ENCODE measurements at places on chromosomes 4 and X. TPM values are rescaled to one million over a fixed set of nuclear protein-coding genes. Genes with fewer than 3 reads are reported as not detected.

- H3K4me1 ChIP-seq = no peaks in the 10 kb centered on the region
- no peak for DNase-seq
- H3K27me3 ChIP-seq = no peaks in the 10 kb centered on the region
- H3K4me3 ChIP-seq = no peak within 1 kb of the TSS
- no peak within 1 kb of the TSS for H3K27ac ChIP-seq
Observed at GRCh38 chrX:52811065-52811625, at the start of gene XAGE5. Gene XAGE5, plus strand, starts transcription at chrX:52811287. Its CDS starts 1,280 bp downstream, at chrX:52812567.

DNA sequence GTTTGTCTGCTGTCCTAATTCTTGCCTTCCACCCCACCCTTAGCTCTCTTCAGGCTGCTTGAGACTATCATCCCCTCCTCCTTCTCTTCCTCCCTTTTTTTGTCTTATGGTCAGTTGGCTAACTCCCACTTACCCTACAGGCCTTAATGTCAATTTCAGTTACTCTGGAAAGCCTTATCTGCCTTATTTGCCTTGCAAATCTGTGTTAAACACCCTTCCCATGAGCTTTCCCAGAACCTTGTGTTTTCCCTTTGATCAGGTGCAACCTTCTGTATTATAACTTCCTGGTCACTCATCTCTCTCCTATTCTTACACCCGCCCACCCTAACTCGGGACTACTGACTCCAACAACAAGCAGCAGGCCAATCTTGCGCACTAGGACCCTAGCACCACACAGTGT lies 74.8 kb downstream of the COX18 start:
- no peaks in the 10 kb centered on the region for H3K36me3 ChIP-seq
- DNase-seq = no peak
- H3K4me3 ChIP-seq = no peak overlapping the region
- H3K27me3 ChIP-seq = no peaks in the 10 kb centered on the region

DNA sequence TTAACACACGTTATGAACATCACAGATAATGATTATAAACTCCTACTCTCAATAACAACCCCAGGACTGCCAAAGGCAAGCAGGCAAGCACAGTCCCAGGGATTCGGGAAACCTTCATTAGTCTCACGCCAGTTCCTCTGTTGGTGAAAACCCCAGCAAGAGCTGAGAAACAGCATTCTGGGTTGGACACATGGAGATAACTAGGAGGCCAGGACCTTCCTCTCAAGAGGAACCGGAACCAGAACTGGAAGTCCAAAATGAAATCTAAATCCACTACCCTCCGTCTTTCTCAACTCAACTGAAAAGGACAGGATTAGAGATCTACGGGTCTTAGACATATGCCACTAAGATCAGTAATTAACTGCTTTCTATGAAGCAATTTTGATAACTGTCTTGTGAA lies 3.8 kb downstream of the VEGFC start:
- H3K4me3 ChIP-seq = no peak overlapping the region
- H3K27ac ChIP-seq = no peak overlapping the region
- H3K4me1 ChIP-seq = peaks cover 6% of the 10 kb centered on the region
- DNase-seq = no peak
- no peaks in the 10 kb centered on the region for H3K27me3 ChIP-seq

DNA sequence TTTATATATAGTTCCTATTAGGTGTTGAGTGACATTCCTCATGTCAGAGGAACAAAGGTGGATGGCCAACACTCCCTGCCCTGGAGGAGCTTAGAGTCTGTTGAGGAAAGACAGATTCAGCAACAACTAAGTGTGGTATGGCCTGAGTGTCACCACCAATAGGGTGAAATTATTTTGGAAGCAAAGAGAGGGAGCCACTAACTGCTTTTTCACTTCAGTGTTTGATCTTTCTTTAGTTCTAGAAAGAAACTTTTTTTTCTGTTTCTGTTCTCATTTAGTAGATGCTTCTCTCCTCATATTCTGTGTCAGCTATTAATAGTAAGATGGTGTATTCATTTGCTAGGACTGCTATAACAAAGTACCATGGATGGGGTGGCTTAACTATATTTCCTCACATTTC lies 81.5 kb downstream of the ARX start:
- H3K27ac ChIP-seq = no peak overlapping the region
- no peak overlapping the region for H3K4me3 ChIP-seq
- H3K27me3 ChIP-seq = no peaks in the 10 kb centered on the region
- H3K4me1 ChIP-seq = no peaks in the 10 kb centered on the region
- no peak for DNase-seq
- no peaks in the 10 kb centered on the region for H3K36me3 ChIP-seq

DNA sequence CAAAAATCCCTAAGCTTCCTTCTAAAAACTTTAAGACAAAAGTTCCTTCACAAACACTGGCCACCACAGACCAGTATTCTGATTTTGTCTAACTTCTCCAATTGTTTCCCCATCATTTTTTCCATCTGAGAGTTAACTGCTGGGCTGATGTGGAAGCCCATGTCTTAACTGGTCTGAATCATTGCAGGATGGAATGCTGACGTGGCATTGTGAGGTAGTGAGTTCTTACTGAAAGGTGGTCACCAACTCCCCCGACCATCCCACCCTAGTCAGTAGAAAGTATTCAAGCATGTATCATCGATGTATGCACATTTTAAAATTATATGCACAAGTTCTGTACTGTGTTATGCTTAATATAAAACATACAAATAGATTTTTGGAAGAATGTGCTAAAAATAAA lies 99.1 kb upstream of the SMIM10 start:
- DNase-seq = no peak
- peaks cover 3% of the 10 kb centered on the region for H3K36me3 ChIP-seq
- H3K4me1 ChIP-seq = no peaks in the 10 kb centered on the region

KIF4A gene
- polyA plus RNA-seq = 0.06 TPM

LYAR gene
- polyA plus RNA-seq = 3.0 TPM

- DNase-seq = no peak
- no peak overlapping the region for H3K27ac ChIP-seq
- H3K27me3 ChIP-seq = no peaks in the 10 kb centered on the region
- H3K4me1 ChIP-seq = no peaks in the 10 kb centered on the region
- no peak overlapping the region for H3K4me3 ChIP-seq
Observed at GRCh38 chrX:3299636-3300035, 46.8 kb downstream of the MXRA5 start.

DNA sequence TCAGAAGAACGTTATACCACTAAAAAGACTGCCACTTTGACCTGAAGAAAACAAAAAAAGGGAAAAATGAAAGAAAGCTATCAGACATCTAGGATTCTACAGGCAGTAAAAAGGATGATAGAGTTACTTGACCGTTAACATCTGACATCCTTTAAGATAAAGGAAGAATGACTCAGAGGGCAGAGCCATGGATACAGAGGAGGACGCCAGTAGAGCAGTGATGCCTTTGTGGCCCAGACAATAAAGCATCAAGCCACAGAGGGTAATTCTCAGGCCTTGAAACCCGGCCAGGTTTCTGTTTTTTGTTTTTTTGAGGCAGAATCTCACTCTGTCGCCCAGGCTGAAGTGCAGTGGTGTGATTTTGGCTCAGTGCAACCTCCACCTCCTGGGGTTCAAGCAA lies 9.5 kb upstream of the BEX1 start:
- H3K27ac ChIP-seq = no peak overlapping the region
- DNase-seq = no peak
- H3K36me3 ChIP-seq = no peaks in the 10 kb centered on the region
- H3K4me1 ChIP-seq = no peaks in the 10 kb centered on the region

GPR82 gene
- not detected for polyA plus RNA-seq

DNA sequence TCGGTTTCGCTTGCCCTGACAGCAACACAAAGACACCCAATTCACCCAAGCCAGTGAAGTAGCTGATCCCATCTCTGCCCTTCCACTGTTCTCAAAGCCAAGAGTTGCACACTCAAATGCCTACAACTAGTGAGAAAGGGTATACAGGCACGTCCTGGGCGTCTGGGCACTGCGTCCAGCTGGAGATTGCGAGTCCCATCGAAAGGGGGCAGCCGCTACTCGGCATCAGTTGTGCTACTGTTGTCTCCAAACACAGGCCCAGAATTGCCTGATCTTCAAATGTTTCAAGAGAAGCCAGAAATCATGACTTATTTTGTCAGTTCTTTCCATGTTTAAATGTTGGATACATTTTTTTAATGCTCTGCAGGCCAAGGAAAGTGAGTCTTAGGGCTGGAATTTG lies 487.8 kb downstream of the BCOR start:
- peaks cover 9% of the 10 kb centered on the region for H3K4me1 ChIP-seq
- H3K27me3 ChIP-seq = peaks cover 21% of the 10 kb centered on the region

GRCh38 chrX:16788477-16788876 lies 2.2 kb downstream of the TXLNG start:
- H3K27me3 ChIP-seq = no peaks in the 10 kb centered on the region
- H3K4me1 ChIP-seq = peaks cover 8% of the 10 kb centered on the region
- no peak for DNase-seq
- peaks cover 4% of the 10 kb centered on the region for H3K36me3 ChIP-seq
- no peak overlapping the region for H3K27ac ChIP-seq

DNA sequence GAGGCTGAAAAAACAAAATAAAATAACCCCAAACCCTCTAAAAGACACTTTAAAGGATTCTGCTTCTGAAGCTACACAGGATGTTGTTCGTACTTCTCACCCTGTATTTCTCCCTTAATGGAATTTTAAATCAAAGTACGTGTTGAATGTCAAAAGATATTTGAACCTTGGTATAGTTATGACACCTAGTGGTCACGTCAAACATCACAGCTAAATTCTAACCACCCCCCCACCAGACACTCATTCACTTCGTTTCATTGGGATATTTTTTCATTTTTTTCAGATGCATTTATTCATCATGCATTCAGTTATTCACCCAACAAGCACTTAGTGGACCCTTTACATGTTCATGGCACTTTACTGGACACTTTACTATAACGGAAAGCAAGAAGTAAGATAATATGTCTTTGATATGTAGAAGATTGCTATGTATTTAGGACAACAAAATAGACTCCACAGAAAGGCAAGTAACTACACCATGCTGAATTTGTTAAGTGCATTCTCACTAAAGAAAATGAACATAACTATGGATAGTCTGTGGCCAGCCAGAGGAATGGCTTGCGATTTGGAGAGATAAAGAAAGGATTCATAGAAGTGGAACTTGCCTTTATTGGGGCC lies 62.5 kb upstream of the GPR174 start:
- H3K4me1 ChIP-seq = peaks cover 4% of the 10 kb centered on the region
- no peaks in the 10 kb centered on the region for H3K36me3 ChIP-seq
- no peak overlapping the region for H3K4me3 ChIP-seq
- no peaks in the 10 kb centered on the region for H3K27me3 ChIP-seq
